Calu3 (cell line): ENCODE measurements at places on chromosomes 4 and X. TPM values are rescaled to one million over a fixed set of nuclear protein-coding genes. Genes with fewer than 3 reads are reported as not detected.

ZNF330 gene
- total RNA-seq: 18.6 and 20.0 TPM in 2 replicates

CCSER1 gene
- 6.2 and 7.1 TPM in 2 replicates for total RNA-seq

DAPP1 gene
- total RNA-seq: 25.9 and 30.6 TPM in 2 replicates

SSX5 gene
- total RNA-seq: not detected in 2 replicates

IL3RA gene
- not detected in 2 replicates for total RNA-seq

DNA sequence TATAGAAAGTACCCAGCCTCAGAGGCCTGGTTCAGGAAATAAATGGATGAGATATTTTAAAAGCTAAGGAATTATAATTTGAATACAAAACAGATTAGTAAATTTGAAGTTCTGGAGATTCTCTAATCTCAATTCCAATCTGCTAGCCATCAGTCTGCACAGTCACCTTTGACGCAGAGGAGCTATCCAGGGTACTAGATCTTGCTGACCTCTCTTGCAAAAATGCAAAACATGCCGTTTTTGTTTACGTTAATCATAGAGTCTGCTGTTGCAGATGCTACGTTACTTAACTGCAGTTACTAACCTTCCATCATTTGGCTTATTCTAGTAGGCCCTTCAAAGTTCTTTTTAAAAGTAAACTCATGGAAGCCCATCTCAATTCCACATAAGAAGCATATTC is 10.4 kb downstream of the CCSER1 start:
- DNase-seq: no peak

DNA sequence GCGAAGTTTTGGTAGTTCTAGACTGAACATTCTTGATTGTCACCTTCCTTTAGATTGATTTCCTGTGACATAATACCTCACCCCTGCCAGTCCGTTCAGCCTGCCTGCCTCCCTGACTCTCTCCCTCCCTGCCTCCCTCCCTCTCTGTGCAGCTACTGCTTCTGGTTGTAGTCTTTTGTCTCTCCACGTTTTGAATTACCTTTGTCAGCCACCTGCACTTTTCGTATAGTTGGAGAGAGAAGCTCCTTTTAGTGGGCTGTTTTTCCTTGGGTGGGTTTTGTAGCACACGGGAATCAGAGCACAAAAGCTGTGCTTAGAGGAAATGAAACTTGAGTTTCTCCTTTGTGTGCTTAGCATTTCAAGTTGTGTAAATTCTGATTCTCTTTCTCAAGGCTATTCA is 32.6 kb upstream of the MSMO1 start:
- no peak for DNase-seq
